ENCODE measurements at places on chromosomes 4 and X.

- no peak for DNase-seq
Measured at GRCh38 chr4:111921714-111922113, 223.5 kb upstream of the FAM241A start.

DNA sequence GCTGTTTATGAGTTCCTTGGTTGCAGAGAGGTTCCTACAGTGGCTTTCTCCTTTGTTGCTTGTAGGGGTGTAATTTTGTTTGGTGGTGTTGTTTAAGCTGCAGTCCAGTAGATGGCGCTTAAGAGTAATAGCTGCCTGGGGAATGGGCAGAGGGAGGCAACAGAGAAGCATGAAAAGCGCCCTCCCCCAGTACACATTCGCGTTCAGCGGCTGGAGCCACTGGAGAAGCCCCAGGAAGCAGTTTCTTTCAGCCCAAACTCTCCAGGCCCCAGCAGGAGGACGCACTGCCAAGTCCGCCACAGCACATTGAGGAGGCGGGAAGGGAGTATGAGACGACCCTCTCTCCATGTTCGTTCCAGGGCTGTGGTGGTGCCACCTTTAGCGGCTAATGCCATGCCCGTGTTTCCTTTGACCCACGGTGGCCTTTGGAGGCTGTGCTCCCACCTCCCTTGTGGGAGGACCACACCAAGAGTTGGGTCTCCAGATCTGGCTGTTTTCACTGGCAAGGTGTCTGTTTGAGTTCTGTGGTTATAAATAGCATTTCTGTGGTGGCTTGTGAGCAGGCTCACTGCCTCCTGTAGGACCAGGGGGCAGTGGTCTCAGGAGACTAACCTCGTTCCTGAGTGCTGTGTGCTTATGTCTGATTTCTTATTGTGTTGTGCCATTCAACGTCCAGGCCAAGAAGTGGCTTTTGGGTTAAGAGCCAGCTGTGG, 252.3 kb downstream of the ARHGAP10 start:
- no peak for DNase-seq

DNA sequence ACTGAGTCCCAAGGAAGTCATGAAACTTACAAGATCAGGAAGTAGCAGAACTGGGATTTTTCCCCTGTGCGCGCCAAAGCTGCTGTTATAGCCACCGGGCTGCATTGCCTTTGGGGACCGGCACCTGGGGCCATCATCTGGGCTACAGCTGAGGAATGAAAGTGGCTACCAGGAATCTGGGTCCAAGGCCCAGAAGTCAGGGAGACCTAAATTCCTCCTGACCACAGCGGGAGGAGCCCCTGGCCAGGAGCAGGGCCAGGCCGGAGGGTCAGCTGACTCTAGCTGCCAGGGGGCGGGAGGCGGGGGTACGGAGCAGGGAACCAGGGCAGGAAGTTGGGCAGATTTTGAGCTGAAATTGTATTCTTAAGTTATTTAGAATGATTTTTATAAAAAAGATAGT, 242.4 kb downstream of the EVC2 start:
- no peak for DNase-seq

- DNase-seq: no peak
Measured at GRCh38 chr4:55169352-55169961, 44.1 kb upstream of the KDR start.

DNA sequence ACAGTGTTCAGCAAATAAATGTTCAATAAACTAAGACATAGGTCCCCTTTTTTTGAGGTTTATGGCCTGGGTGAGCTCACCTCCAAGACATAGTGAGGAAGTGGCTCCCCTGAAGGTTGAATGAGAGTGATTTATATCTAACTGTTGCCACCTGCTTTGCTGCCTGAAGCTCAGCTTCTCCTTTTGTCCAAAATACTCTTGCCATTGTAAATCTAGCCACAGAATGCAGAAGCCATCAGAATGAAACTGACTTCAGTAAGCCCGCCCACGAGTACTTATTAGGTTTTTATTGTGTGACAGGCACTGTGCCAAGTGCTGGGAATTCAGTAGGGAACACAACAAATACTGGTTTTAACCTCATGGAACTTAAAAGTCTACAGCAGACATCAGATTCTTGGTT, 18.0 kb downstream of the SPINK2 start:
- DNase-seq: peak; percentile 63

DNA sequence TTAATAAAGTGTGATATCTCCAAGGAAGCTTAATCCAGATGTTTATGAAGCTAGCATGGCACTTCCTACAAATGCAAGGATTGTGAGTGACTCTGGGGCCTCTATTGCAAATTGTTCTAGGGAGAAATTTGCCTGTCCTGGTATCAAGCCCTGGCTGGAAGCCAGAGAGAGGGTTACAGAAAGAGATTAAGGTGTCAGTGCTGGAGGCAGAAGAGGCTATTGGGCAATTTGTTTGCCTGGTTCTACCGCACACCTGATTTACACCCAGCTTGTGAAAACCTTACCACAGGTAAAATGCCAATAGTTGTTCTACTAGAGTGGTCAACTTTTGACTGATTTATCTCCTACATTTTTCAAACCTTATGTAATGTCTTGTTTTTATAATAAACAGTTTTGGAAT, 186.7 kb upstream of the FAT1 start:
- no peak for DNase-seq

DNA sequence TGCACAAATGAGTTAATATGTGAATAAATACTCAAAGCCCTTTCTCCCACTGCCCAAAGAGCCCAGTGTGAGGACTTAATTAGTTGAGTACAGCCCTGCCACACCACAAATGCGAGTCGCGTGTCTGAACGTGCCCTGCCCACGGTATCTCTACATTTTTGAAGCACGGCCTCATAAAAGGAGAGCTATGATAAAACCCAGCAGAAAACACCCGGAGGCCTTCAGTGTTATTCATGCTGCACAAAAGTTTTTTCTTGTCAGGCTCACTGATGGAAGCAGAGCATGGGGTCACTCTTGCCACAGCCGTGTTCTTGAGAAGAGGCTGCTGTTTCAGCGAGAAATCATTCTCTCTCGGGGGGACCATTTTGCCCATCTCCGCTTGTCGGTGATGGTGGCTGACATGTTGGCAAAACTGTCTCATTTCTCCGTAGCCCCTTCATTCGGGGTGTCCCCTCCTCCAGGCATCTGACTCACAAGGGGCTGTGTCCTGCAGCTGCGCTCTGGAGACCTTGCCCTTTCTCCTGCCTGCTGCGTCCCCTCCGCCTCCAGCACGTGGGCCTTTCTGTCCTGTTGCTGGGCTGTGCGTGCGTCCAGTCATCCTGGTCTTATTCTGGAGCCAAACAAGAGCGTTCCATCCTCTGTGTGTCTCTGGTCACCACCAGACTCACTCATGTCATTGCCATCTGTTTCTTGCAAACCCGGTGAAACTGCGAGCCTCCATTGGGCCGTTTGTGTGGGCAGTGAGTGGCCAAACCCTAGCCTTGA, 88.8 kb downstream of the SORCS2 start:
- no peak for DNase-seq

DNA sequence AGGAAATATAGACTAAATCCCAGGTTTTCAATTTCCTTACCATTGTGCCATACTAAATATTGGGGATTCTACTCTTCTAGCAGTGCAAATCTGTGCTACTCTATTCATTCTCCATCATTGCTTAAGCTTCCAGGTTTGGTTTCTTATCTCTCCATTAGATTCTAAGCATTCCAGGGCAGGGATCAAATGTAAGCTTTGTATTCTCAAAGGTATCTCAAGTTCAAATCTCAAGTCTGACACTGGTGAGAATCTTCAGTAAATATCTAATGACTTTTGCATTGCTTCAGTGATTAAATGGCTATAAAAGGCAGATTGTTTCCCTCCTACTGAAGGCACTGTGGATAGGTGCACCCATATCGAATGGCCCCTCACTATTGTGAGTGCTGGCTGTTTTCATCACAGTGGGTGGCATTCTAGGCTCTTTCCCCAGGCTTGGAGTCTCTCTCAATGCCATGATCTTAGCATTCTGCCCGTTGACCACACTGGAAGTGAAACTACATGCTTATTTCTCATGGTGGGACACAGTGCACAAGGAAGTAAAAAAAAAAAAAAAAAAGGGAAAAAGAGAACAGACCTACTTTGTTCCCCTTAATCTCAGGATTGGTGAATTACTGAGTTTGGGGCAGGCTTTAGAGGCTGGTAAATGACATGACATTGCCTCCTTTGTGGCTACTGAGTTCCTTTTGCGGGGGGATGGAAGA, 28.7 kb downstream of the FAM9C start:
- DNase-seq: no peak

- DNase-seq: peak; percentile 35
Measured at GRCh38 chr4:141926406-141926805, 290.0 kb downstream of the IL15 start.

- DNase-seq: no peak
Measured at GRCh38 chr4:58602731-58603359, 1492.7 kb upstream of the IGFBP7 start.

DNA sequence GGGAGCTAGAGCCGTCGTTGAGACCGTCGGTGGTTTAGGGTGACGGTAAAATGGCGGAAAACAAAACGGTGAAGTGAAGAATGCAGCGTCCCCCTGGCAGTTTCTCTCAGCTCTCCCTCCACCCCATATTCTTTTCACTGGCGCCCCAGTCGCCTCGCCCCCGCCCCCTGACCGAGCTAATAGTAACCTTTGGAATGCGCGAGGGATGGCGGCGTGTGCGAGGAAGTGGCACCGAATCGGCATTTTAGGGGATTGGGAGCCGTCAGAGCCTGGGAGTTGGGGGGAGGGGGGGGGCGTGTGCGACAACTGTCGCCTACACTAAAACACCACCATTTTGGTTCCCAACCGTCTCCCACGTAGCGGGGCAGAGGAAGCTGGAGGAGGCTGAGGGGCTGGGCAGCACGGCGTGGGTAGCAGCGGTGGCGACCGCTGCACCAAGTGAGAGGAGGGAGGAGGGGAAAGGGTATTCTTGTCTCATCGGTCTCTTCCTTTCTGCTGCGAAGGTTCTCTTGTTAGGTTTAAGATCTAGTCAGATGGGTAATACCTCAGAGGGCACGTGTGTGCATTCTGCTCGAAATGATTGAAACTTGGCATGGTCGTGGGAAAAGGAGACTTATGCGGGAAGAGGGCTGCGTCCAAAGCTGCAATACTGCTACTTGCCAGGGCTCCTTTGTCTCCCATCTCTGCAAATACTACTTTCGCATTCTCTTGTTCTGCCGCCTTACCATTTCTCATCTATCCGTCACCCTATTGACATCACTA, 840 bp downstream of the ZNF711 start:
- no peak for DNase-seq

GRCh38 chr4:151163855-151164254, 64.4 kb downstream of the RPS3A start:
- no peak for DNase-seq

- no peak for DNase-seq
Measured at GRCh38 chr4:94251094-94251493, 43.4 kb downstream of the SMARCAD1 start.

GRCh38 chr4:8281519-8282133, 12.1 kb downstream of the HTRA3 start:
- DNase-seq: no peak

- DNase-seq: no peak
Measured at GRCh38 chrX:67734111-67734753, 190.4 kb downstream of the AR start.

DNA sequence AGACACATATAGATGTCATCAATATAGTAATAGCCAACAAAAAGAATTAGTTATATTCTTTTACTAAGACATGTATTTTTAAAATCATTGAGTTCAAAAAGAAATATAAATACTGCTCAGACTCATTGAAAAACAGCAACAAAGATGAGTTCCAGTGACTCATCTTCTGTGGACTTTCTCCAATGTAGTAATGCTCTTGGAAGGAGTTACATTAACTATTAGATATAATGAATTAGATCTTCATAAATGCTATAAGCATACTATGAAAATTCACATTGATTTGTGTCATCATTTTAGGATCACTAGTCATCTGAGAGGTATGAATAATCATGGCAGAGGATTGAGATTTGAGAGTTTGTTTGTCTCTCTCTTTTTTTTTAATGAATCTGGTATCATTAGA, 547.8 kb upstream of the PCDH7 start:
- no peak for DNase-seq

DNA sequence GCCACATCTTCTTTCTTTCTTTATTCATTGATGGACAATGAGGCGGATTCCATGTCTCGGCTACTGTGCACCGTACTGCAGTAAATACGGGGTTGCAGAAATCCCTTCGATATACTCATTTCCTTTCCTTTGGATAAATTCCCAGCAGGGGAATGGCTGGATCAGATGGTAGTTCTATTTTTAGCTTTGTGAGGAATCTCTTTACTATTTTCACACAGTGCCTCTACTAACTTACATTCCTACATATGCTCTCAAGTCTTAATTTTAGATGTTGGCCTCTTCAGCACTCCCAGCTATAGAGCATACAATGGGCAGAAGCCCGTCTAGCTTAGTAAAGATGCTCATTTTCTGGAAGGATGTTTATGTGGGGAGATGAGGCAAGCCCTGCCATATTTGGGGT, 317.4 kb downstream of the ASMT start:
- no peak for DNase-seq

- no peak for DNase-seq
Measured at GRCh38 chr4:886244-886643, 45.9 kb downstream of the GAK start.

- DNase-seq: no peak
Measured at GRCh38 chrX:39857780-39858179, 240.0 kb downstream of the BCOR start.

- no peak for DNase-seq
Measured at GRCh38 chr4:87209696-87210095, 10.7 kb downstream of the KLHL8 start.

- DNase-seq: no peak
Measured at GRCh38 chr4:39905656-39906055, 72.1 kb downstream of the PDS5A start.

DNA sequence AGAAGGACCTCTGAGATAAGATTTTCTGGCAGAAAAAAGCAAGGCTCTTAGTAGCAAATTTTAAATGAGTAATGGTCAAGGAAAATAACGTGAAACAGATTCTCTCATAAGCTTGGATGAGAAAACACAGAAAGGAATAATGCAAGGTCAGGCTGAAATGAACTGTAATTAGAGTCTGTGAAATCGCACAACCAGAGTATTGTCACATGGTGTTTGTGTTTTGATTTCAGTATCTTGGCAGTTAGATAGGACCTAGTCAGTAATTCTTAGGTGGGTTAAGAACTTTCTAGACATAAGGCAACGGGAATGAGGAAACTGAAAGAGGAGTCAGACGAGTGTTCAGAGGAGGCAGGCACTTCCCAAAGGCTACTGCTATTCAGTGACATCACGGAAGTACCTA, 34.6 kb downstream of the LIMCH1 start:
- no peak for DNase-seq

GRCh38 chr4:82688091-82688795, 110.4 kb downstream of the SCD5 start:
- DNase-seq: no peak

- no peak for DNase-seq
Measured at GRCh38 chrX:115713460-115713859, 152.5 kb downstream of the PLS3 start.

- no peak for DNase-seq
Measured at GRCh38 chrX:23832721-23833120, 49.7 kb downstream of the SAT1 start.

DNA sequence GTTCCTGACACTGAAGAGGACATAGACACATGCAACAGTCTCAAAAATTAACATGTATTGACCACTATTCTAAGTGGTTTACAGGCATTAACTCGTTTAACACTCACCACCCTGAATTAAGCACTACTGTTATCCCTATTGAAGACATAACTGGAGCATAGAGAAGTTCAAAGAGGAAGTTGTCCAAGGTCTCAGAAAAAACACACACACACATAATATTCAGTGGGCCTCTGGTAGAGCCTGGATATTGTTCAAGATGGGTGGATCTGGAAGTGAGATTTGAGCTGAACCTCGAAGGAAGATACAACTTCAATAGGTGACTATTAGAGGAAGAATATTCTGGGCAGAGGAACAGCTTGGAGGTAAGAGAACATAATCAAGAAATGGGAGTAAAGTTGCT, 334.9 kb downstream of the HNRNPD start:
- DNase-seq: no peak

- DNase-seq: no peak
Measured at GRCh38 chr4:129545599-129546278, 449.8 kb downstream of the C4orf33 start.

All from SK-N-MC (cell line).